ENCODE measurements at places on chromosomes 5 and 9.
A peak's percentile ranks its signal among the peaks of the same experiment; 100 is the strongest.

- no peak for DNase-seq
Observed at GRCh38 chr5:141567513-141568117, 51.2 kb downstream of the DIAPH1 start.

DNA sequence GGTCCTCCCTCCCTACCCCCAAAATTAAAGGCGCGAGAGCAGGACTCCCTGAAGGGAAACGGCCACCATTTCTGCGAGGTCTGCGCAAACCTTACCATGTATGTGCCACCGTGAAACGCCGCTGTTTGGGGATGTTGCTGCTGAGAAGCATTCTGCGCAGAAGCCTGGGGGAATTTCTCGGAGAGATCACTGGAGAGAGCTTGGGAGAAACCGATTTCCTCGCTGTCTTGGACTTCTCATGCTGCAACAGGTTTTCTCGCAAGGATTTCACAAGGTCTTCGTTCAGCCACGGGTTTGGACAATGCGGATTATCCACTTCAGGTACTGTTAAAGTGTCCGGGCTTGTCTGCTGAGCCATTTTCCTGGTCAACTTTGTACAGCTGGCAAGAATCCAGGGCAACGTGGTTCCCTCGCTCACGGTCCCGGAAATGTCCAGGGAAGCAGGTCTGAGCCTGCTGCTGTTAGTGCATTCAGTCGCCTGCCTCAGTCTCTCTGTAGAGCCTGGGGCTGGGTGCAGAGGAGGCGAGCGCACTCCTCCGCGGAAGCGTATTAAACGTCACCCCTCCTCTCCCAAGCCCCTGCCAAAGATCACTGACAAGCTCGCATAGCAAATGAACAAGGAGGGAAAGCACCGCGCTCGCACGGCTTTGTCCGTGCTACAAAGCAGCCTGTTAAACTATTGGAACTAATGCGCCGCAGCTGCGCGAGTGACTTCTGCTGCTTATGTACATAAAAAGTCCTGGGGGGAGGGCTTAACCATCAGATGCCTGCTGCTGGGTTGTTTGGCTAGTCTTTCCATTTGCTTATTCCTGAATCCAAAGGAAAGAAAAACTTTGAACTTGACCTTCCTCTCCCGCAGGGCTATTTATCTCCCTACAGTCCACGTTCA lies 125.1 kb downstream of the PDE4D start:
- peak; percentile 21 for DNase-seq

DNA sequence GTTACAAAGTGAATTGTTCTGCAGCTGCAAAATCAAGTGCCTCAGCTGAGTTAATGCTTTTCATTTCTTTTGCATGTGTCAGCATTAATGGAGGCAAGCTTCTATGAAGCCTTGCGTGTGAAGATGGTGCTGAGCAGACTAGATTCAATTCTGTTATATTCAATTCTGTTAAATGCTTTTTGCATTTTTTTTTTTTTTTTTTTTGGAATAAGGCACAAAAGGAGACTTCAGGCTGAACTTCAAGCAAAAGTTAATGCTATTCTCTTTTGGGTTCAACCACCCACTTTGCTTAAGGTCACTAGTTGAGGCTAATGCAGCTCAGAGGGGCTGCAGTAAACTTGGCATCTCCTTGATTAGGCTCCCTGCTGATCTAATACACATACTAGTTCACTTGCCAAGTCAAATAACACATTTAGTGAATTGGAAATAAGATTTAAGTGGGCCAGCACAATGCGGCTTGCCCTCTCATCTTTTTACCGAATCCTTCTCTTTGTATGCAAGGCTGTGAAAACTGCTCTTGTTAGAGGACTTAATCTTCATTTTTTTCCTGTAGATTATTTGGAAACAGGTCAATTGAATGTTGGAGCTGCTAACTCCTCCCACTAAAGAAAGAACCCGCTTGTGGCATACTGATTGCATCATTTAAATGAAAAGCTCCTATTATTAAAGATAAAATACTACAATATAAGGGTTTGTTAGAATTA lies 1020.2 kb downstream of the NR2F1-AS1 start:
- DNase-seq = no peak

- DNase-seq = no peak
Observed at GRCh38 chr5:114377050-114377844, 15.4 kb downstream of the KCNN2 start.

DNA sequence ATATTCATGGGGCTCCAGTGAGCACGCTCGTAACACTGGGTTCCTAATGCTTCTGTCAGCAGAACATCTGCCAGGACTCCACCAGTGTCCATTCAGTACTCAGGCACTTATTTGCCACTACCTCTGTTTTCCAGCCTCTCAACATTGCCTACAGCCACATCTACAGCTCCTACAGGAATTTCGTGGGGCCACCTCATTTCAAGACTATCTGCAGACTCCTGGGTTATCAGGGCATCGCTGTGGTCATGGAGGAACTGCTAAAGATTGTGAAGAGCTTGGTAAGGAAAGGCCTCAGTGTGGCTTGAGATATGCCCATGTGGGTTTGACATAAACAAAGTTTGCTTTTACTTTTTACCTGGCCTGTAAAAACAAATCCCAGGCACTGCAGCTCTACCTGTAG lies 92.9 kb downstream of the CYFIP2 start:
- DNase-seq = no peak

DNA sequence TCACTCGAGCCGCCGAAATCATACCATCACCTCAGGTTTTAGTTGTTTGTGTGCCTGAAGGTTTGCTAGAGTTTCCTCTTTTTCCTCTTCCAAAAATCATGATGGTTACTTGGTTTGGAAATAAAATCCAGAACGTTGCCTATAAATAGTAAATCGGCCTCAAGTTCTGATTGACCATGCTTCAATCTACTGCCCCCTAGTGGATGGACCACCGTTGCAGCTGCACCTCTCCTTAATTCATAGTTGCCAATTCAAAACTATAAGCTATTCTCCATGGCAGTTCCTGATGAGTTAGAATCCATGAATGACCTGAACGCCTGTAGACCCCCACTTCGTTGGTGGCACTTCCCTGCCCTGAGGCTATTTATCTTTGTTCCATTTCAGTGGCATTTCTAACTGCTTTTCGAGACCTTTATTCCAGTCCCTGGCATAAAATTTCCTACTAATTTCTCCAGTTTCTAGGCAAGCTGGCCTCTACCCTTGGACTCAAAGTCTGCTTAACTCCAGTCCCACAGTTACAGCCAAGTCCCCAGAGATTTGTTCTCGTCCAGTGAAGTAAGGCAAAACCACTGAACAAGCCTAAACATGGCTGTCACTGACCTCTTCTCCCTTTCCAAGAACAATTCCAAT lies 422.6 kb downstream of the EFNA5 start:
- no peak for DNase-seq

- DNase-seq = no peak
Observed at GRCh38 chr9:89311346-89312221, 589 bp downstream of the CKS2 start.

DNA sequence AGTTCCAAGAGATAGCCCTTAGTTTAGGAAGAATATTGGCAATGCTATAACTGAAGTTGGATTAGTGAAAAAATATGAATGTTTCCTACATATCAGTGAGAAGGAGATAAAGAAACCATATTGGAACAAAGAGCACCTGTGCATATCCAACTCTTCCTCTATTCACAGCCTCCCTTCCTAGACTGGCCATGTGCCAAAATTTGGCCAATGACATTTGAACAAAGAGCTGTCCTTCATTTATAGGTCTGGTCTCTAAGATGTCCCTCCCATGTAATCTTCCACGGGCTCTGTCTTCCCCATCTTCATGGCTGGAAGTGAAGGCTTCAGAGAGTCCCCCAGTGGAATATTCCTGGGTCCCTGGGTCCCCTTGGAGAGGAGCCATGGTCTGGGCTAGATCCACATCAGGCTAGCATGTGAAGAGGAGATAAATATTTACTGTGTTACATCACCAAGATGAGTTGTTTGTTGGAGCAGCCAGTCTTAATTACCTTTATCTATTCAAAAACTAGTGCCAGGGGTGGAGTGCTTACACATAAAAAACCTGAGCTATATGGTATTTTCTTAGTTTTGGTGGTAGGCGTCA lies 190.0 kb upstream of the S1PR3 start:
- DNase-seq = no peak

DNA sequence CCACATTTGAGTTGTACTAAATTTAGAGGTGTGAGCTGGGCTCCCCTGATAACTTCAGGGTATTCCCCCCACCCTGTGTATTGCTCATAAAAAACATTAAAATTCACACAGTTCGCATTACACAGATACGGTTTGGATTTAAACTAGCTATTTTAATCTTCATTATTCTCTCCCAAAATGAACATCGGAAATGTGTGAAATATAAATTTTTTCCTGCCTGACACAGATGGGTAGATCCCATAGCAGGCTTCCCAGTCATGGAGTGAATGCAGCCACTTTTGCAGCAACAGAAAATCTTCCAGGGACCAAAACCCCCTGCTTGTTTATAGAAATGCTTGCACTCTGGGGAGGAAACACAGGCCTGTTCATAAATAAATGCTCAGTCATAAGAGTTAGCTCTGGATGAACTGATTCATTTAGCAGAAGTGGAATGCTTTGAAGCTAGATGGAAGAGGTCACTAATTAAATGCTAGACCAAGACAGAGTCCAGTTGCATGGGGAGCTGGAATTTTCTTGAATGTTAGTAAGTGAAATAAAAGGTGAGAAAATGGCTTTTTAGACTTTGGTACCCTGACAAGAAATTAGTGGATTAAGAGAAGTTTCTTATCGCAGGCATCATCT lies 115.6 kb downstream of the PDE8B start:
- DNase-seq = no peak

DNA sequence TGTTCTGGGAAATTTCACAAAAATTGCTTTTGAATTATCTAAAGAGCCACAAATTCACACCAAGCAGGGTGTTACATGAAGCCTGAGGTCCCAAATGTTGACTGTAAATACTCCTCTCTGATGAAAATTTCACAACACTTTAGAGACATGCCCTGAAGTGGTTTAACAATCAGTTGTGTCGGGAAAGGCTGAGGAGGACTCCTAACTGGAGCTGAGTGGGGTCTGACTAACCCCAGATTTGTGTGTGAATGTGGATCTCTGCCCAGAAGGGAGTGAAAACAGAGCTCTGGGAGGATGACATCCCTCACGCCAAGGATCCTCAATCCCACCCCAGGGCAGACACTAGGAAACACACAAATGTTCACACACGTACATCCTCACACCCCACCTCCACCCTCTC lies 31.1 kb upstream of the GRXCR2 start:
- no peak for DNase-seq

DNA sequence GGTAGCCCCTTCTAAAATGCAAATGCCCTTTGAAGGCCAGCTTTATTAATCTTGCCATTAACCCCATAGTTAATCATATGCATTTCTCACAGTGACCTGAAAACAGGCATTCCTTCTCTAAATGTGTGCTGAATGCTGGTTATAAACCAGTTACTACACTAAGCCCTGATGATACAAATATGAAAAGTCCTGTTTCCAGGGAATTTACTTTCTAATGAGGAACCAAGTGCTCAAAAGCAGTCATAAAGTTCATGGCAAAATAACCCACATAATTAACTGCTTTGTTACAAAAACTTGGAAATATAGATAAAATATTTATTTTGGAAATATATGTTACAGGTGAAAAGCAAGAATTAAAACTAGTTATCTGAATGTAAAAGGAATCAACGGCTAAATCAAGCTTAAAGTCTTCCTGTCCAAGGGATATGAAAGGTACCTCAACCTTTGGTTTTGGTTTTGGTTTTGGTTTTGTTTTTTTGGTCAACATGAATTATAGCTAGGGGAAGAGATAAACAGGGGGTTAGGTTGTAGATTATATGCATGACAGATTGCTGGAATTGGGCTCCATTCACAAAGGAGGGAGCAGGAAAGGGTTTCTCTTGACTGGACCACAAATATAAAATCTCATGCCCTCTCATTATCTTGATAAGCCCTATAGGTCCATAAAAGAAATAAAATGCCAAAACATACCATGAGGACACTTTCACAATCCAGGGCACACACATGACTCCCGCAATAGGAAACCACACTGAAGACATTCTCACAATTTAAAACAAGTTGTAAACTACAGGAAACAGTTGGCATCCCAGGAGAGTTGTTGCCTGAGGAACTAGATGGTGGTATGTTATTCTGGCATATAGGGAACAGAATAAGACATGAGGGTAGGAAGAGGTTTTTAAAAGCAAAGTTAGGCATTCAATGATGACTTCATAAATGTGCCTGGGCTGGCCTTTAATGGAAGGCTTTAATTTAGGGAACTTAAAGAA lies 46.7 kb upstream of the MACIR start:
- DNase-seq = no peak

- DNase-seq = no peak
Observed at GRCh38 chr5:64629841-64630240, 60.5 kb upstream of the SHISAL2B start.

DNA sequence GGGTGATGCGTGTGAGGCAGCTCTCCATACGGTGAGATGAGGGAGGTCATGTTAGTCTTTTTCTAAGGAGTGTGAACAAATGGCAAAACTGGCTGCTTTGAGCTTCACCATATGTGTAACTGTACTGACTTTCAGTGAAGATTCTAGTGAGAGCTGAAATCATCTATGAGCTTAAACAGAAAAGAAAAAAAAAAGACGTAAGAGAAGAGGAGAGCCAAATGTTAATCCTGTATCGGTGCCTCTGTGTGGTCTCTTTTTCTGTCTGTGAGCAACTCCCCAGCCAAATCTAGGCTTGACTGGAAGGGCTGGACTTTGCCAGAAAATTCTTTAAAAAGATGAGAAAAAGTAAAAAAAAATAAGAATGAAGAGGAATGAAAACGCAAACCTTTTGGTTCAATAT lies 209.7 kb upstream of the TUT7 start:
- no peak for DNase-seq

DNA sequence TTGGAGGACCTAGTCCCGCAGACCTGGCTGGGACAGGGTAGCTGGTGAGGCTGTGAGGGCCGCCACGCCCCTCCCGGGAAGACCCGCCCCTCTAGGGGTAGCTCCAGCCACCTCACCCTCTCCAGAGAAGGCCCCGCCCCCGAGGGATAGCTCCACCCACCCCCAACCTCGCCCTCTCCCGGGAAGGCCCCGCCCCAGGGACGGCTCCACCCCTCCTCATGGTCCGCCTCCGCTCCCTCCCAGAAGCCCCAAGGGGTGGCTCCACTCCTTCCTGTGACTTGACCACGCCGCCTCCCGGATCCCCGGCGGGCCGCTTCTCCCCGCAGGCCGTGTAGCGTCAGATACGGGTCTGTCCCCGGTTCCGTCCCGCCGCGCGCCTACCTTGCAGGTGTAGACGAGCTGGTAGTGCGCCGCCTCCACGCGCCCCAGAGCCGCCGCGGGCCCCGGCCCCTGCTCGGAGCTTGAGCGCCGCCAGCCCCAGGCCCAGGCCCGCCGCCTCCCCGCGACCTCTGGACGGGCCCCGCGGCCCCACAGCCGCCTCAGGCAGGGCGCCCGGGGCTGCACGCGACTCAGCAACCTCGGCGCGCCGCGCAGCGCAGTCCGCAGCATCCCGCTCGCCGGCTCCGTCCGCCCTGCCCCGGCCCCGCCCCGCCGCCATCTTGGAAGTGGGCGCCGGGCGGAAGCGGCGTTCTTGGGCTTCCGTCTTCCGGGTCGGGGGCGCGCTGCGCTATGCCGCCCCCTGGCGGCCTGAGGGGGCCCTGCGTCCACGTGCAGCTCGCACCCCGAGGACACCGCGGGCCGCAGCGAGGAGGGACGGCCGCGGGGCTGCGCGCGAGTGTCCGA lies at the start of gene DNLZ:
TSS of gene DNLZ (minus strand) at position 639 of the 843 bp plus-strand sequence. CDS start at position 609, 30 bp downstream.
- peak; percentile 94 for DNase-seq

Data from activated T-cell treated with anti-CD3 and anti-CD28 coated beads, Interleukin-2, amount 50 U/mL, for 1 hour (primary cell).